ENCODE measurements at places on chromosomes 3 and 15.
A peak's percentile ranks its signal among the peaks of the same experiment; 100 is the strongest.

GRCh38 chr3:112351823-112352222, 18.9 kb downstream of the CD200 start:
- DNase-seq = no peak

DNA sequence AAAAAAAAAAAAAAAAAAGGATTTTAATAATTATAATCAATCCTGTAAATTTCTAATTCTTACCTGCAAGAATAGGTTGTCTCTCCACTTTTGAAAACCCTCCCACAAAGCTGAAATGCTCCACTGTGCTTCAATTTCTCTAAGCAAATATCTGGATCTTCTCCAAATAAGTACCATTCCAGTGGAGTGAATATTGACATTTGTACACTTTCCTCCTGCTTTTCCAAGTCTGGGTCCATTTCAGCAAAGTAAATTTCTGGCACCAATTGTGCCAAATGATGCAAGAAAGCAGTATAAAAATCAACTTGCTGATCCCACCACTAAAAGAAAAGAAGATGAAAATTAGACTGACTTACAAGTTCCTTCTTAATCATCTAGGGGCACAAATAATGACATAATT, 19.9 kb downstream of the UBR1 start:
- no peak for DNase-seq

DNA sequence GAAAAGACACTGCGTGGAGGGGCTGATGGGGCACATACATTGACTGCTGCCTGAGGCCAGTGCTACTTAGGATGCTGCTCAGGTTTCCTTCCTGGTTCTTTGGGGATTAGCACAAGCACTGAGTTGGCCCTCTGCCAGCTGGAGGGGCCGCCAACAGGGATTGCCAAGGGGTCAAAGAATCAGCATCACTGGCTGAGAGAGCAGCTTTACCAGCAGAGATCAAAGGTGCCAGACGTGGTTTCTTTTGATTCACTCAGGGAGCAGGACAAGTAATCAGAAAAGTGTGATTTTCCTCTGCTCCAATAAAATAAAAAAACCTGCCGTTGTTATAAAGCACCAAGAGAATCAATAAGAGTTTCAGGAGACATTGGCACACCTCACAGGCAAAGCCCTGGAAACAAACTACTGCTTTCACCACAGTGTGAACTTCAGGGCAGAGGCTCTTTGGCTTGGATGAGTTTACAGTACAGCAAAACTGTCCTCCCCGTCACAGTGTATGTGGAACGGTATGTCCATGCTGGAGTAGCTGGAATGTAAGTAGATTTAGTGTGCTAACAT, 45.8 kb upstream of the FSIP1 start:
- peak; percentile 78 for DNase-seq

GRCh38 chr15:101038327-101039003, 119.3 kb downstream of the LRRK1 start:
- DNase-seq = no peak

- DNase-seq = no peak
Measured at GRCh38 chr3:62585861-62586260, 212.5 kb upstream of the FEZF2 start.

DNA sequence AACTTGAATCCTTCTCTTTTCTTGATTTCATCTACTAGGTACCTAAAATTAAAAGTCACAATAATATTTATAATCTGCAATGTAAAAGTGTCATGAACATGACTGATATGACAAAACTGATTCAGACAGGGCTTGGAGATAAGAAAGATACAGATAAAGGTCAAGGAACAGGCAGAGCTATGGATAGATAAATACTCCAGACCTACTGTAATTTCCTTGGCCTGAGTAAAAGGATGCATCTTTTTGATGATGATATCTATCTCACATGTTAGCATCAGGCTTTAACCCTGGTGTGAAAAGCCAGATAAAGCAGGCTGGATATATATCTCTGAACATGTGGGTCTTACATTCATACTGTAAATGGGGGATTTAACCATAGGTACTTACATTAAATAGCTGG, 108.1 kb downstream of the GADL1 start:
- DNase-seq = no peak

DNA sequence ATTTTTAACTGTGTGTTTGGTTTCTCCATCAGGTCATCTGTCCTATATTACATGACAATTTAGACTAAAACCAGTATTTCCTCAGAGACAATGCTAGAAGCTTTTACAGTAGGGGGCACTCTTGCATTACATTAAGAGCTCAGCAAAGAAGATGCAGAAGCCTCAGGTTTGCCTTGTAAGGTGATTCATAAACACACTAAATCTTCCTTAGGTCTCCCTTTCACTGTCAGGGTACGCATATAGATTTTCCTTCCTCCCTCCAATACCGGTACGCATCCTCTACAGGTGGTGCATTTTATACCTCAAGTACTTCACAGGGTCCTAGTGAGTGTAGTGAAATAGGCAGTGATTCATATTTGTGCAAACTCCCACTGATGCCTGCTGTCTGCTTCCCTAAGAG, 46.5 kb downstream of the CD86 start:
- DNase-seq = peak; percentile 24

DNA sequence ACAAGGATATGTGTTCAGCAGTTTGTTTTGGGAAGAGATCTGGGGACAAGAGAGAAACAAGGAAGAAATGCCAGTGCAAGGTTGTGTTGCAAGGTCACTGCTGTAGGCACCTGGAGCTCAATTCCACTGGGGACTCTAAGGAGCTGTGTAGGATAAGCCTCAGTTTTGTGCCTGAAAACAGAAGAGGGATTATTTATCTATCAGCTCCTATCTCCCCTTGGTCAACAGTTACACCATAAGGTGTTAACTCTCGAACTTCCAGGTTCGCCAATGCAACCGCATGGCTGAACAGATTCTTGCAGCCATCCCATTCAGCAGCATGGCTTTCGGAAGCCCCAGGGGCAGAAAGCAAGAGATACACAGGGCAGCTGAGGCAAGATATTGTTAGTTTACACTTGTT, 41.6 kb upstream of the CNOT10 start:
- no peak for DNase-seq

- no peak for DNase-seq
Measured at GRCh38 chr15:50872832-50873426, 35.6 kb upstream of the AP4E1 start.

GRCh38 chr3:59654480-59655417, 604.9 kb upstream of the CFAP20DC start:
- no peak for DNase-seq

DNA sequence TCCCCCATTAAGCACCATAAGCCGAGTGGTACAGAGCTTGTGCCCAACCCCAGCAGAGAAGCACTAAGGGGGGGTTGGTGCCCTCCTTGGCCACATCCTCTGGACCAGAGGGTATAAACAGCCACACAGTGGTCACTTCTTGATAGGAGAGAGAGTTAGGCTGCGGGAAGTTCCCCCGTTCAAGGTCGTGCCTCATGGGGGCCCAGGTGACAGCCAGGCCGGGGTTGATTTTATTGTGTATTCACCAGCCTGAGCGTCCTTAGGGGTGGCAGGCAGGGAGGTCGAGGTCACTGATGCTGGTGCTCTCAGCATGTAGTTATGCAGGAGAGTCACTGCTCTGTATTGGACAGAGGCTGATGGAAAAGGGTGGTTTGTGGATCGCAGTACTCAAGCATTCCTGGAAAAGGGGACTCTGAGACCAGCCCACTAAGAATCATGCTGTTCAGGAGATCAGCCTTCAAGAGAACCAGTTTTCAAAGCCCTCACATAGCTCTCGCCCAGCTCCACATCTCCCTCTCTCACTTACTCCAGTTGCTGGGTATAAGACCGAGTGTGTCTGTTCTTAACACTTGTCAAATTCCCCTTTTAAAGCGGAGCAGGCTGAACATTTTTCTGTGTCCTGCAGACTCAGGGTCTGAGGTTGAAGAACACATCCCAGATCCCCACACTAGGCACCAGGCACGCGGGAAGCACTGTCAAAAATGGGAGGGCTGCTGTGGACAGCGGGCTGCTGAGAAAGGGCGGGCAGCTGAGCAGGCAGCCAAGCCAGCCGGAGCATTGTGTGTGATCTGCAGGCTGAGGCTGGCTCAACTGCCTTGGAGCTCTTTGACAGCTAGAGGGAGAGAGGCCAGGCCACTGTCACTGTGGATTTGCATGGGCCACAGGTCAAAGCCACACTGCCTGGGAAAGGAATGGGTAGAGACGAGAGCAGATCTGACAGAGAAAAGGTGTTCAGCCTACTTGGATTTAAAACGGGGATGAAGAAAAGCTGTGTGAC, 279.3 kb upstream of the LRRFIP2 start:
- DNase-seq = no peak

- DNase-seq = peak; percentile 72
Measured at GRCh38 chr3:196159952-196160804, 51.0 kb downstream of the ZDHHC19 start.

DNA sequence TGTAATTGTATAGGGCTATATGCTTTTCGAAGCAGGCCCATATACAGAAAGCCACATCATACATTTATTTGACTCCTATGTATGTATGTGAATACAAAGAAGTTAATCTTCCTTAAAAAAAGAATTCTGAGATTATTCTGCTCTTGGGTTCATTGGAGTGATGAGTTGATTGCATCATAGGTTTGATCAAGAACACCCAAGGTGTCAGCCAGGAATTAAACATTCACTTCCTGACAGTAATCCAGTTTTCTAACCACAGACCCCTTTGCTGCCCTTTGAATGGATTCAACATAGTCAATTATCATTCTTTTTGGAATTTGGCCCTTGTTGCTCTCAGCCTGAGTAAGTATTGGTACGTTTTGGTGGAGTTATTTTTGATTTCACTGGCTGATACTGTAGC, 225.6 kb downstream of the CACNA2D3 start:
- DNase-seq = no peak

DNA sequence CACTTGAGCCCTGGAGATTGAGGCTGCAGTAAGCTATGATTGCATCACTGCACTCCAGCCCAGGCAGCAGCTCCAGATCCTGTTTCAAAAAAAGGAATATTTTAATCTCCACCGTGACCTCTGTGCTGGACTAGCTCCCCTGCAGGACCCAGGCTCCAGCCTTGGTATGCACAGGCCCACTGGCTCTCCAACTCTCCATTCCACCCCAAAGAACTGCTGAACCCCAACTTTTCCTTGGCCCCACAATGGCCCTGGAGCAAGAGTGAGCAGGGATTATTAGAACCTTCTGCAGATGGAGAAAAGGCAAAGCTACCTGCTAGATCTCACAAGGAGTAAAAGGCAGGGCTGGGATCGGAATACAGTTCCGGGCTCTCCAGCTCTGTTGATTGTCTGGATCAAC, 32.8 kb upstream of the SFMBT1 start:
- no peak for DNase-seq

Measured in non-pigmented ciliary epithelial cell (primary cell).